ENCODE measurements at places on chromosomes 6 and 20.

GRCh38 chr20:35447082-35447789, 8.2 kb upstream of the CEP250 start:
- DNase-seq: peak; percentile 83

DNA sequence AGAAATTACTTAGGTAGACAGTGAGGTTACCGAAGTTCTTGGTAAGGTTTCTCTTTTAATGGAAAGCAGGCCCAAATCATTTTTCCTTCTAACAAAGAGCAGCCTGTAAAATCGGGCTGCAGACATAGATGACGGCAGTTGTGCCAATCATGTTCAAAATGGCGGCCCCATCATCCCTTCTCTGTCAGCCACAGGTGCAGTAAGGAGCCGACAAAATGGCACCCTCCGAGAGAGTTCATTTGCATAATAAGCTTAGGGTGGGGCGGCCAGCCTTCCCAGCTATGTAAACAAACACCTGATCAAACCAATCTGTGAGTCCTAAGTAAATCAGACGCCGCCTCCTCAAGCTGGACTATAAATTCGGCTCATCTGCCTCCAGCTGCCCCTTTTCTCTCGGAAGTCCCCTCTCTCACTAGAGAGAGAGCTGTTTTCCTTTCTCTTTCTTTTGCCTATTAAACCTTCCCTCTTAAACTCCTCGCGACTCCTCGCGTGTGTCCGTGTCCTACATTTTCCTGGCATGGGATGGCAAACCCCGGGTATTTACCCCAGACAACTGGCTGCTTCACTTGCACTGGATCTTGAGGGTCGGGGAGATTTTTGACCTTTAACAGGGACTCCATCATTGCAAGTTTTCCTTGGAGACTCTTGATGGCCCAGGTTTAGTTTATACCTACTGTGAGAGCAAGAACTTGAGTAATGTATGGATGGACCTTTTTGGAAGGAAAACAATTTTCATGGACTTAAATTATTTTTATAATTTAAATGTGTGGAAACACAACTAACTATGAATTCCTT, 8.9 kb upstream of the DDR1 start:
- DNase-seq: no peak

DNA sequence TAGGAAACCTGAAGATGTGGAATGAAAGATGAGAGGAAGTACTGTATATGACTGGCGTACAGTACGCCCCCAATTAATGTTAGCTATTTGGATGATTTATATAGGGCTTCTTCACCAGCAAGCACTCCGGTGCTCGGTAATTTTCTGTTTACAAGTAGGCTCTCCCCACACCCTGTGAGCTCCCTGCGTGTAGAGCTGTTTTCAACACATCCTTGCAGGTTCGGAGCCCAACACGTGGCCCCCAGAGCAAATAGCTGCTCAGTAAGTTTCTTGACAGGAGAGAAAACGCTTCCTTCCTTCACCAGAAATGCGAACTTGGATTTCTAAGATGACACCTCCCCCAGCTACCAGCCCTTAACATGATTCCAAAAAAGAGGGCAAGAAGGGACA, 1.2 kb upstream of the RAB22A start:
- DNase-seq: no peak

- DNase-seq: no peak
Measured at GRCh38 chr20:1876975-1877608, 18.1 kb upstream of the SIRPA start.

DNA sequence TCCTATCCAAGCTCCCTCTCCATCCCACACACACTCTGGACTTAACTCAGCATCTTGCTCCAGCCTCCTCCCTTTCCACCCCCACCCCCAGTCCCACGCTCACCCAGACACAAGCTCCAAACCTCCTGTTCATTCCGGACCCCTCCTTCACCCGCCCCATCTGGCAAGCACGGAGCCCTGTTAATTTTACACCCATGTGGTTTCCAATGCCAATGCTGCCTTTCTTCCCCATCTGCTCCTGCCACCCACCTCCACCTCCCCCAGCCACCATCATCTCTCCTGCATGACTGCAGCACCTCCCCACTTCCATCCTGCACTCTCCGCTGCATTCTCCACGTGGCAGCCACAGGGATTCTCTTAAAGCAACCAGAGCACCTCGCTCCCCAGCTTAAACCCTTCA, 9.9 kb upstream of the CDK5RAP1 start:
- DNase-seq: no peak

- peak; percentile 3 for DNase-seq
Measured at GRCh38 chr6:79048611-79049010, 29.4 kb downstream of the PHIP start.

- DNase-seq: no peak
Measured at GRCh38 chr6:149170564-149171452, 146.7 kb upstream of the TAB2 start.

DNA sequence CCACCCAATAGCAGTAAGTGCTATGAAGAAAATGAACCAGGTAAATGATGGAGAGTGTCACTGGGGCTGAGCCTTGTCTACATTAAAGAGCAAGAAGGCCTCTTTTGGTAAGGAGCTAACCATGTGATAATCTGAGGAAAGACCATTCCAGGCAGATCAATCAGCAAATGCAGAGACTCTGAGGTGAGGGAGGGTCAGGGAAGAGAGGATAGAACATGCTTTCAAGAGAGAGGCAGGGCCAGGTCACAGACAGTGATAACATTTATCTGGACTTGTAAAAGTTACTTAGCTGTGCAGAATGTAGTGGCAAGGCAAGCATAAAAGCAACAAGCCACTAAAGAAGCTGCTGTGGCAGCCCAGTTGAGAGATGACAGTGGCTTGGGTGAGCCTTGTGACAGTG, 197.3 kb downstream of the TASP1 start:
- no peak for DNase-seq

DNA sequence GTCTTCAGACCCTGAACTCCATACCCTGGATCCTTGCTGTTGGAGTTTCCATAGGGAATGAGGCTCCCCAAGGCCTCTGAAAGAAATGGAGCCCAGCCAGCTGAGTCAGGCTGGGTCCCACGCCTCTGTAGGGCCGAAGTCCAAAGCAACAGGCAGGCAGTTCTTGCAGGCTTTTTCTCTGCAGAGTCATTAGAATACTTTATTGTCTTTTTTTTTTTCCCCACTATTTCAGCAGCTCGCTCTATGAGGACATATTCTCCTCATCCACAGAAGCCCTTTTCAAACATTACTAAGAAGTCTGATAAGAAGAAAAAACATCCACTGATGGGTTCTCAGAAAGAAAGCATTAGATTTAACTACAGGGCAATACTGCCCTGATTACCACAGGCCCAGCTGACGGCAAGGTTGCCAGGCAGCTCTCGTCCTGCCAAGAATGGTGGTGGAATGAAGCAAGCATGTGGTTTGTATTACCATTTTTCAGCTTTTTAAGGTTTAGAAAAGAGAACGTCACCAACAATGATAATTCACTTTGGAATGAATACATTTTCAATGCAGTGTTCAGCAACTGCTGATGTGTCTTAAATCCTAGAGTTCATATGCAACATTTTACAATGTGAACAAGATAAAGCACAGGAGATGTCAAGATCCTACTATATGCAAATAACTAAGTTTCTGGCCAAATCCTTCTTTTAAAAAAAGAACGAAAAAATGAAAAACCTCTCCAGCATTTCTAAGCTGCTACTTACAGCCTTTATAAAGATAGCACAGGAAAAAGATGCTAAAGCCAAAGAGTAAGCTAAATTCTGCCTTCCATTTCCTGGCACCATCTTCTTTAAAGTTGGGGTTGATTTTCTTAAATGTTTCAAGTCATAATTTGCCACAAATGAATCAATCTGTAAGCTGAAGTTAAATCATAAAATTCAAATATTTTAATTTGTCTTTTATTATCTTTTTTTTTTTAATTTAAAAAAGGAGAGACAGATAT, 223.6 kb upstream of the CITED2 start:
- no peak for DNase-seq

DNA sequence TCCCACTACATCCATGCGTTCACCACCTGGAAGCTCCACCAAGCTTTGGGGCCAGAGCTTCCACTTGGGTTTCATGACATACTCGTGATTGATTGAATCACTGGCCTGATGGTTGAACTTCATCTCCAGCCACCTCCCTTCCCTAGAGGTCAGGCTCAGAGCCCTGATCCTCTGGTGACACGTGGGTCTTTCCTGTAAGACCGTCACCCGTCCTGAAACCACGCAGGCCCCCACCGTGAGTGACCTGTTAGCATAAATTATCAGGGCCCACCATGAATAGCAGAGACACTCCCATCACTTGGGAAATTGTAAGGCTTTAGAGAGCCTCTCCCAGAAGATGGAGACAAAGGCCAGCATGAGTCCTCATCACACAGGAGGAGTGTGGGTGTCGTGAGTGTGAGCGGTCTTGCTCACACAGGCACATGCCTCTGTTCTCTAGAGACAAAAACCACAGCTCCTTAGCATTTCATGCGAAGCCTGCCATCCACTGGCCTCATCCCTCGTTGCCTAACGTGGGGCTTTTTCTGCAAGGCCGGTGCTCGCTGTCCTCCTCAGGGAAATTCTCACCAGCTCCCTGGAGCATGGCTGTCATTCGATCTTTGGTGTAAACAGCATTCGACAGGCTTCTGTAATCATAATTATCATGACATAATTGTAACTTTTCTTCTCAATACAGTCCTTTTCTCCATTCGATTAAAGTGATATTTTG, 65.1 kb upstream of the DUSP22 start:
- no peak for DNase-seq
